Stimulated activated CD4-positive, alpha-beta T cell treated with anti-CD3 and anti-CD28 coated beads, Interleukin-2, amount 100 ng/mL, for 24 hours (primary cell): ENCODE measurements at places on chromosomes 7 and 10.

DNA sequence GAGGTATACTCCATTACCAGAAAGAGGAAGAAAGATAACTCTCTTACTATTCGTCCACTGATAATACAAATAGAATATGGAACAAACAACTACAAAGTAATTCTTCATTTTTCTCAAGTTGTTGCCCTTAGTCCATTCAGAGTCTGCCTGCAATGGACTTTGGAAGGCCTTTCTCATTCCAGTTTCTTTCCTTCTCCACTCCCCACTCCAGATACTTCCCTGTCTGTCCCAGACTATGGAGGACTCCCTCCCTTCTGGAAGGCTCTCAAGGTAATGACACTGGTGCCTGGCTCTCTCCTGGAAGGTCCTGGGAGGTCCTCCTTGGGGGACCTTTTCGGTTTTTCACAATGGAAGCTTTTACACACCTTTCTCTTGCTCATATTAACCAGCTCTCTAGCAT, 167.8 kb downstream of the SDHAF3 start:
- DNase-seq, result no peak

DNA sequence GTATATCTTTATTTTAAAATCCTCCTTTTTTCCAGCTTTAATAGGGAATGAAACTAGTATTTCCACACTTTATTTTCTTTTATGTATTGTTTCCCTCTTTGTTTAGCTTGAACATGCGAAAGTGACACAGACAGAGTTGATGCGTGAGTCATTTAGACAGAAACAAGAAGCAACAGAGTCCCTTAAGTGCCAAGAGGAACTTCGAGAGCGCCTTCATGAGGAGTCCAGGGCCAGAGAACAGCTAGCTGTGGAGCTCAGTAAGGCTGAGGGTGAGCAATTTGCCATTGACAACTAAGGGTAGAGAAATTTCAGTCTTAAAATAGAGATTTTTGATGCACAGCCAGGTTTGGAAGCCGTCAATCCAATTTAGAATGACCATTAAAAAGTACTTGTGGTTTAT, 73.1 kb downstream of the CYP51A1 start:
- no peak for DNase-seq

DNA sequence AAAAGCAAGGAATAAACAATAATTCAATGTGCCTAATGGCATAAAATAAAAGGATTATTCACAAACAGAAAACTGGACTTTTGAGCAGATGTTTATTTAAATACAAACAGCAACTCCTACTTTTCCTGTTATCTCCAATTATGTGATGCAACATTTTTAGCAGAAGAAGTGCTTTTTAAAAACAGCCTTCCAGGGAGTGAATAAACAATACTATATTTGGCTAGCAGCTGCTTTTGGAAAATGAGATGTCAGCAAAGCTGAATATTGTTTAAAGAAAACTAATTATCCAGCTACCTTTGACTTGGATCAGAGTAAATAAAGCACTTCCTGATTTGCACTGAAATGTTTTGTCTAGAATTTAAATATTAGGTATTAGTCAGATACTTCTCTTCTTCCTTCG, 23.2 kb downstream of the CDK1 start:
- DNase-seq, result no peak

- no peak for DNase-seq
These were observed 12.2 kb upstream of the ZNF273 start for GRCh38 chr7:64890761-64891362.

DNA sequence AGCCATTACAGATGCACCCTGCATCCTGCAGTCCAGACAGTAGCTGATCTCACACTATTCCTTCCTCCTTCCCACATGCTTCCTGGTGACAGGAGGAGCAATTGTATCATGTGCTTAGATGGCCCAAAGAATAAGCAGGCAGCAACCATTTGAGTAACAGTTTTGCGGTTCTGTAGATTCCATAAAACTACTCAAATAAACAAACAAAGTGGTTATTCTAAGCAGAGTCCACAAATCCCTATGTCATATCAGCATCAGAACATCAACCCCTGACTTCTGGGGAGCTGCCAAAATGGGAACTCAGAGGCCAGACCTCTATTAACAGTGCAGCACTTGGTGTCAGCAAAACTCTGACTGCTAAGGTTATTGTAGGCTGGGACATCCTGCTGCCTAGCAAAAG, 226.0 kb downstream of the SORCS1 start:
- DNase-seq, result no peak

GRCh38 chr7:25148772-25149575, 23.9 kb upstream of the CYCS start:
- no peak for DNase-seq

- DNase-seq, result no peak
These were observed 65.7 kb downstream of the SND1 start for GRCh38 chr7:127717502-127718339.

DNA sequence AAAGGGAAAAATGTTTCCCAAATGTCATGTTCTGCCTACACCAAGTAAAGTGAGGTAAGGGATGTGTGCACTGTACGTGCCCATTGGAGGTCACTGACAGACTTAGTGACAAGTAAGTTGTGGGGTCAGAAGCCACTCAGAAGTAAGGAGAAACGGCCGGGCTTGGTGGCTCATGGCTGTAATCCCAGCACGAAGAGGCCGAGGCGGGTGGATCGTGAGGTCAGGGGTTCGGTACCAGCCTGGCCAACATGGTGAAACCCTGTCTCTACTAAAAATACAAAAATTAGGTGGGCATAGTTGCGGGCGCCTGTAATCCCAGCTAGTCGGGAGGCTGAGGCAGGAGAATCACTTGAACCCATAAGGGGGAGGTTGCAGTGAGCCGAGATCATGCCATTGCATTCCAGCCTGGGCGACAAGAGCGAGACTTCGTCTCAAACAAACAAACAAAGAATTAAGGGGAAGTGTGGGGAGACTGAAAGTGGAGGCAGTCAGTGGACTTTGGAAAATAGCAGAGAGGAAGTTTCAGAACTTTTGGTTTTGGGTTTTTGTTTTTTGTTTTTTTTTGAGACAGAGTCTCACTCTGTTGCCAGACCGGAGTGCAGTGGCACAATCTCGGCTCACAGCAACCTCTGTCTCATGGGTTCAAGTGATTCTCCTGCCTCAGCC, 114.8 kb downstream of the WDFY4 start:
- no peak for DNase-seq
